Brain microvascular endothelial cell (primary cell): ENCODE measurements at places on chromosomes 16 and 17.

GRCh38 chr17:14856176-14856575 lies 408.9 kb downstream of the PMP22 start:
- DNase-seq: no peak

- no peak for DNase-seq
Measured at GRCh38 chr17:9839433-9839832, 13.7 kb downstream of the GLP2R start.

DNA sequence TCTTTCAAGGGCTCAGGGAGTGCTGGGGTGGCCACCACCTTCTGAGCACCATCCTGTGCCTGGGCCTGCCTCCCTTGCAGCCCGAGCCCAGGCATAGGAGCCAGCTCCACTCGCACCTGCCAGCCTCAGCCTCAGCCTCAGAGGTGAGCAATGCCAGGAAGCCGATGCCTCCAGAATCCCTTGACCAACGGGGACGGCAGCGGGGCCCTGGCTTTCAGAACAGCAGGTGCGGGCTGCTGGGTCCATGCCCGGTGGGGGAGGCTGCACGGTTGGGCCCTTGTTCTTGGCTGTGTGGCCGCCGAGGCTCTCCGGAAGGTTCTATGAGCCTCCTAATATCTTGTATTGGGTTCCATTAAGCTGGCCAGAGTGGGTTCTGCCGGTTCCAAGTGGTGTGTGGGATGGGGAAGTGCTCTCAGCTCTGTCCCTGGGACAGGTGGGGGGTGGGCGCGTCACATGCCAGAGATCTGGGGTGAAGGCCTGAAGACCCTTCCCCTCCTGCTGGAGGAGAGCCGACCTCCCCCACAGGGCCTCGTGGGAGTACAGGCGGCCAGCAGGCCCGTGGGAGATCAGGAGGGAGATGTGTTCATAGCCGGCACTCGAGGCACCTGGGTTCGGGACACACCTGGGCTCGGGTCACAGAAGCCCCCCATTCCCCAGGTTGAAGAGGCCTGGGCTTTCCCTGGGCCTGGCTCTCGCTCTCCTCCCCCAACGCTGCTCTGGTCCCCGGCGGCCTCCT lies 27.0 kb downstream of the NPTX1 start:
- no peak for DNase-seq

GRCh38 chr17:42253578-42253977 lies 22.6 kb downstream of the STAT5B start:
- no peak for DNase-seq

- no peak for DNase-seq
Measured at GRCh38 chr16:2598723-2599122, 60.9 kb downstream of the PDPK1 start.

DNA sequence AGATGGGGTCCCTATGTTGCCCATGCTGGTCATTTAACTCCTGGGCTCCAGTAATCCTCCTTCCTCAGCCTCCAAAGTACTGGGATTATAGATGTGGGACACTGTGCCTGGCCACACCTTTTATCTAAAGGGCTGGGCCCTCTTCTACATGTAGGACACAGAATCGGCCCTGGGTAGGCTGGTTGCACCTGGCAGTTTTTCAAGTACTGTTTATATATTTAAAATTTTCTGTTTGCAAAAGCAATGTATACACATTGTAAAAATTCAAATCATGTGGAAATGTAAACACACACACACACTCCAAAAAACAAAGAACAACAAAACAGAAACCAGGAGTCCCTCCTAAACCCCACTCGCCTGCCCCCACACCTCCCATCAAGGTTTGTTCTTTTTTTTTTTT lies 28.1 kb upstream of the SIAH1 start:
- DNase-seq: no peak

GRCh38 chr16:87201790-87202189 lies 115.4 kb downstream of the C16orf95 start:
- DNase-seq: peak; percentile 30

DNA sequence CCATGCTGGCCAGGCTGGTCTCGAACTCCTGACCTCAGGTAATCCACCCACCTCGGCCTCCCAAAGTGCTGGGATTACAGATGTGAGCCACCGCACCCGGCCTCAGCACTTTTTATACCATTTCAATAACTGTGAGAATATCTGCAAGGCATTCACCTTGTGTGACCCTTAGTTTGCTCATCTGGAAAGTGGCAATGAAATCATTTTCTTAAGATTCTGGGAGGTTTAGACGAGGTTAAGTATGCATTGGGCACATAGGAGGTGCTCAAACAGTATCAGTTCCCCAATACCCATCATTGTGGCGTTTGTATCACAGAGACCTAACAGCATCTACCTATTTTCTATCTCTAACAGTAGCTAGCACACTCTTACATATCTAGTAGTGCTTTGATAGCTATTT lies 481.9 kb upstream of the ERCC4 start:
- DNase-seq: no peak
